Placental epithelial cell (primary cell): ENCODE measurements at places on chromosomes 5 and 9. TPM values are rescaled to one million over a fixed set of nuclear protein-coding genes. Genes with fewer than 3 reads are reported as not detected.

The RPL35 gene
- total RNA-seq: 1,756 and 2,140 TPM in 2 replicates

The SMIM3 gene
- total RNA-seq: 2.4 and 2.6 TPM in 2 replicates

The SPATA31D4 gene
- total RNA-seq: not detected in 2 replicates

The CRHBP gene
- total RNA-seq: not detected in 2 replicates

The ZER1 gene
- 34.2 and 46.7 TPM in 2 replicates for total RNA-seq

The GABRP gene
- total RNA-seq: 1,966 and 2,414 TPM in 2 replicates

The DNAJC25 gene
- total RNA-seq: 6.3 and 9.8 TPM in 2 replicates

The CNTNAP3B gene
- 2.1 and 5.9 TPM in 2 replicates for total RNA-seq

The MLANA gene
- total RNA-seq: 0.79 TPM in 1 of 2 replicates, not detected in the other
